ENCODE measurements at places on chromosomes 12 and 14.

DNA sequence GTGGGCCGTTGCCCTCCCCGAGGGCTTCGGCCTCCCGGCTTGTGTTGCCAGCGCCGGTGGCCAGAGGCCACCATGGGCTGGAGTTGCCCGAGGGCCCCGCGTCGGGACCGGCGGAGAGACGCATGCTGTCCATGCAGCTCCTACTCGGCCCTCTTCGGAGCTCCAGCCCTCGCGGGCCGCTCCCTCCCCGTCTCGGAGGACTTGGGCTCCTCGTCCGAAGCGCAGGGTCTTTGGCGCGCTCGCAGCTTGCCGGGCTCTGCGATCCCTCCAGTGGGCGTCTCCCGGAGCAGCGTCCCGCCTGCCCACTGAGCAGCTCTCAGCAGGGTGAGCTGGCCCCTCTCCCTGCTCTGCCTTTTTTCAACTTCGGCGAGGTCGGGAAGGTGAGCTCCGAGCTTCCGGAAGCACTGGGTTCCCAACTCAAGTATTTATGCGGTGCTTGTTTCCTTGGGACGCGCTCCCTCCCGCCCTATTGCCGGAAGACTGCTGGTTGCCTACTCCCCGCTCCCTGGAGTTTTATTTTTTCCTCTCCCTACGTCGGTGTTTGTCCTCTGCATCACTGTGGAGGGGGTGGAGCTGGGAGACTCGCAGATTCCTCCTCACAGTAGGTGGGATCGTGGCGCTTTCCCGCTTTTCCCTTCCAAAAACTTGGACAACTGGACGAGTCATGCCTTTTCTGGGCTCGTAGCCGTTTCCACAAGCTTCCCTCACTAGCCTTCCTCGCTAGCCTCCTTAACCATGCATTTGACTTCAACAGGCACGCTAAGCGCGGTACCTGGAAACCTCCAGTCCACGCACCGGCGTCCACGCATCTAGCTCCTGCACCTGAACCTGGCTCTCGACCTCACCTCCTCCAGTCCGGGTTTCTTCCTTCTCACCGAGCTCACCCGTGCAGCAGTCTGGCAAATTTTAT, at the start of gene AVPR1A:
AVPR1A (minus strand) TSS at position 489 of the 910 bp plus-strand sequence; CDS start at position 124, 365 bp downstream.
- DNase-seq, result peak; percentile 67

DNA sequence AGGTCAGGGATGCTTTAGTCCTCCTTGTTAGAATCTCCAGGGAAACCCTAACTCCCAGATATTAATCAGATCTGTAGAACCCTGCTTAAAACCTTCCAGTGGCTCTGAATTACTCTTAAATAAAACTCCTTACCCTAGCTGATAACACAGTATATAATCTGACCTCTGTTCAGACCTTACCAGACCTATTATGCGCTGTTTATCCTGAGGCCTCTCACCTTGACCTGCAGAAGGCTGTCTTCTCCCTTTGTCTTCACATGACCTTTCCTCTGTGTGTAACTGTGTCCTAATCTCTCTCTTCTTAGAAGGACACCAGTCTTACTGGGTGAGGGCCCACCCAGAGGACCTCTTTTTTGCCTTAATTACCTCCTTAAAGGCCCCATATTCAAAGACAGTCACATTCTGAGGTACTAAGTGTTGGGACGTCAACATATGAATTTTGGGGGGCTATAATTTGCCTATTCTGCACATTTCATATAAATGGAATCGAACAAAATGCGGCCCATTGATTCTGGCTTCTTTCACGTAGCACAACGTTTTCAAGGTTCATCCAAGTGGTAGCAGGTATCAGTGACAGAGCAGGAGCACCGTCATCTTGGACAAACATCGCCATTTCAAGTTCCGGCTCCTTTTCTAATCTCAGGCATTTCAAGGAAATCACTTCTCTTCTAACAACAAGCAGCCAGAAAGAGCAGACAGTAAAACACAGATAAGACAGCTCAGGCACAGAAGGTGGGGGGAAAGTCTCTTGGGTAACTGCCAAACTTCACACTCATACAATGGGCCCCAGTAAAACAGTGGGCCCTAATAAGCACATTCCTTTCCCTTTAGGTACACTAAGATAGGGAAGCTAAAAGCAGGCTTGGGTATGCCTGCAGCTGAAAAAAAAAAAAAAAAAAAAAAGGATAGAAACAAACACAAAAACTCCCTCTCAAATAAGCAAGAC, 200.2 kb upstream of the NUDT4 start:
- DNase-seq, result no peak

DNA sequence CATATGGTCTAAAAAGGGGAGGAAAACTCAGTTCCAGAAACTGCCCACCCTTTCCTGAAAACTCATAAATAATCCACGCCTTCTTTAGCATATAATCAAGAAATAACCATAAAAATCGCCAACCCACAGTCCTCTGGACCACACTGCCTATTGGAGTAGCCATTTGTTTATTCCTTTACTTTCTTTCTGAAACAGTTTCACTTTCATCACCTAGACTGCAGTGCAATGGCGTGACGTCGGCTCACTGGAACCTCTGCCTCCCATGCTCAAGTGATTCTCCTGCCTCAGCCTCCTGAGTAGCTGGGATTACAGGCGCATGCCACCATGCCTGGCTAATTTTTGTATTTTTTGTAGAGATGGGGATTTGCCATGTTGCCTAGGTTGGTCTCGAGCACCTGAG, 44.2 kb downstream of the CLMN start:
- no peak for DNase-seq

DNA sequence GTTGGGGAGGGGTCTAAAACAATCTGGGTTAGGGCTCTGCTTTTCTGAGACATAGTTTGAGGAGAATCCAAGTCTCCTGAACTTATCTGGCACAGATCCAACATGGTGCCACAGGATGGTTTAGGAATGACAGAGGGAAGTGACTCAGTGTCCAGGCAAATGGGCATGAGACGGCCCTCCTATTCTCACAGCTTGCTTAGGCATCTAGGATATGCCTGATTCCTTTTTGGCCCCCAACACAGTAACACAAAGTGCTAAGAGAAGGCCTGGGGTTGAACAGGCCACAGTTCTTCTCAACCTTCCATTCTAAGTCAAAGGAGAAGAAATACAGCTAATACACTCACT, 117.7 kb downstream of the ZFP36L1 start:
- DNase-seq, result no peak

DNA sequence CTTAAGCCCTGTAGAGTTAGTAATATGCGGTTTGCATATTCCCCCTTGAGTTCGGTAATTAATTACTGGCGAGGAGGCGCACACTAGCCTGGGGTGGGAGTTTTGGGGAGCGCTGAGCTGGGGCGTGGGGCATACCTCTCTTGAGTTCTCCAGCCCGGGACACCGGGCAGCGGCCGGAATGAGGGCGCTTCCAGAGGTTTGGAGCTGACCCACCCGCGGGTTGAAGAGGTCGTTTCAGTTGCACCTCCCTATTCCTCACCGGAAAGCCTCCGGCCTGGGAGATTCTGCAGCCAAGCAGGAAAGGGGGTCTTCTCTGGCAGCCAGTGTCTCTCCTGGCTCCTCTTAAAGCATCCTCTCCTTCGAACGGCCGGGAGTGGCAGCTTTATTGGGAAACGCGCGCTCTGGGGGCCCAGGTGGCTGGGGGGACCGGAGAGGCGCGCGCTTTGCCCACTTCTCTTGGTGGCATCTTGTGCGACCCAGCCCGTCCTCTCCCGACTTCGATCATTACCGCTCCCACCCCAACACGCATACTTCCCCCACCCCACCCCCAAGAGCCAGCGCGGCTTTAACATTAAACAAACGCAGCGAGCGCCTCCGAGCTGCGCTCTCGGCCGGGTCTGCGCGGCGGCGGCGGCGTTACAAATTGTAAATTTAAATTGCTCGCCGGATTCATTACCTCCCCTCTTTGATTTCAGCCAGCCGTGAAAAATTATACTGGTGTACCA, 3.9 kb upstream of the LHX5 start:
- DNase-seq, result no peak

Data from left forelimb (tissue), 1 donor.